ENCODE measurements at places on chromosomes 3 and 15.

- DNase-seq: peak; percentile 28
Measured at GRCh38 chr3:129441215-129441614, 1.2 kb downstream of the IFT122 start.

DNA sequence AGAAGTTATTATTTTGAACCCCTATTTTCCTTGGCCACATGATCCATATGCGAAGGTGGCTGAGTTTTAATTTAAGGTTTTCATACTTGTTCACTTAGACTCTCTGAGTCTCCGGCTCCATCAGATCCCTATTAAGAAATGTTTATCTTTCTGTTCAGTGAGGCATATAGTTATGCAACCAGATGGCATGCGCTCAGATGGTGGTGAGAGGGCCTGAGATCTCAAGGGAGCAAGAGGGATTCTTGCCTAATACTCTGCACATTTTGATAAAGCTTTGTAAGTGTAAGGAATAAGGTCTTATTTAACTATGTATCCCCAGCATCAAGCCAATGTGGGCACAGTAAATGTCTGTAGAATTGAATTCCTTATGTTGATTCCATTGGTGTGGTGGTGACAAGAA is 78.9 kb upstream of the DPH6 start:
- DNase-seq: no peak

DNA sequence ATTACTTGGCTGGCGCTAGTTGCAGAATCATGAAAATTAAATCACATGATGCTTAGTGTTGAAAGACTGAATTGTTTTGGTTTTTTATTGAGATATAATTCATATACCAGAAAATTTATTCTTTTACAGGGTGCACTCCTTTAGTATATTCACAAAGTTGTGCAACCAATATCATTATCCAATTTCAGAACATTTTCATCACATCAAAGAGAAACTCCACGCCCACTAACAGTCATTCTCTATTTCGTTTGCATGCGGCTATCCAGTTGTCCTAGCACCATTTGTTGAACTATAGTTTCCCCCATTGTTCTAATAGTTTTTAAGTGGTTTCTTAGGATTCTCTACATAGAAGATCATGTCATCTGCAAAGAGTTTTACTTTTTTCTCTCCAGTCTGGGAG is 3.7 kb downstream of the EHD4 start:
- no peak for DNase-seq

DNA sequence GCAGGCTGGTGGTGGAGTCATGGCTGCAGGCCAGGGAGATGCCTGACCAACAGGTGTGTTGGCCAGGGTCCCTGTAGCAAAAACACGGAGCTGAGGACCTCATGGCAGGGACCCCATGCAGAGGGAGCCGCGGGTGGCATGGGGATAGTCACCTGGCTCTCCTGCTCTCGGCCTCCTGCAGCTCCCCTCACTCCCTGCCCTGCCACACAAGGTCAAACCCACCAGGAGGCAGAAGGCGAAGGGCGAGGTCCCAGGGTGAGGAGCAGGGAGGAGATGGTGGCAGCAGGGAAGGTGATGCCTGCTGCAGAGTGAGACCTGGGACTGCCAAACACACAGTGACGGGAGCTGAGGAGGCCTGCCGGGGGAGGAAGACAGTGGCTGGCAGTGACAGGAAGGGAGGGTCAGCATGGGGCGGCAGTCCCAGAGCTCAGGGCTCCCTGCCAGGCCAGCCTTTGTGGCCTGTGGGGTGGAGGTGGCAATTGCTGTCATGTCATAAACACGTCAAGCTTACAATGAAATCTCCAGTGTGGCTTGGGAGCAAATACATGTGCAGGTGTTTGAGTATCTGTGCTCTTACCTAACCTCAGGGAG is 144.3 kb downstream of the TJP1 start:
- no peak for DNase-seq

- no peak for DNase-seq
Measured at GRCh38 chr15:82393671-82394070, 35.9 kb upstream of the GOLGA6L9 start.

DNA sequence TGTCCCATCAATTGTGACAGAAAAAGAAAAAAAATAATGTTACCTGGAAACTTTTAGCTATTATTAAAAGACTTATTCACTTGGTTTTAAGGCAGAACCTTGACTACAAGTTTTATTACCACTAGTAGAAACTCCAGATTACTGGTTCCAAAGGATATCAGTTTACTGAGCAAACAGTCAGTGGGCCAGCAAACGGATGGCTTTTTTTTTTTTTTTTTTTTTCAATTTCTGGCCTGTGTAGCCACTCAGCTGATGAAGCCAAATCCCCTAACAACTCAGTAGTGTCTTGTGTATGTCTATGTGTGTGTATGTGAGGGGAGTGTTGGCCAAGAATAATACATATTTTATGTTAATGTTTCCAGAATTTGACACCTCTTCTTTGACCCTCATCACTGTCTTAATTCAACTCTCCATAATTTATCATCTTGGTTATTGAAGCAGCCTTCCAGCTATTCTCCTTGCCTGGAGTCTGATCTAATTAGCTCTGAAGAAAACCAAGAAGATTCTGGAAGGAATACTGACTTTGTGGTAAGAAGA is 724.9 kb downstream of the NSUN3 start:
- no peak for DNase-seq

- no peak for DNase-seq
Measured at GRCh38 chr3:69784954-69785514, 45.8 kb downstream of the MITF start.

DNA sequence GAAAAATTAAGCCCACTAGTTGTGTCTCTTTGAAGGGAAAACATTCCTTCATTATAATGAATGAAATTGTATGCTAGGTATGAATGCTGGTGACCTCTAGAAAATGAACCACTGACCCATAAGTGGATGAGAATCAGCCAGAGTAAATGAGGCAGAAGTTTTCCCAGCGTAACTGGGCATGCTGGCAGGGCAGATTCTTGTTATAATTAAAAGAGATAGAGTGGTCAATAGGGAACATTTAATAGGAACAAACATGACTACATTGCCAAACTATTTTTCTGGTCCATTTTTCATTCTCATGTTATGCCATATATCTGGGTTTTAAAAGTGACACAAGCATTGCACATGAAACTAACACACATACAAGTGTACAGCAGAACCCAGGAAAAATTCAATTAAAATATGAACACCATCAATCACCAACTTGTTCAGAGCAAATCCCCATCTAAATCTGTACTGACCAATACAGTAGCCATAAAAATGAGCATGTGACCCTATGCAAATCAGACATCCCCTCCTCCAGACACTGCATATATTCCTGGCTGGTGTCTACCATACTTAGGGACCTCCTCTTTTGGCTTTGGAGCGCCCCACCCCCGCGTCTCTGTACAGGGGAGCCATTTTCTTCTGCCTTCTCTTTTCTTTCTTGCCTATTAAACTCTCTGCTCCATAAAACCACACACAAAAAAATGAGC is 4.0 kb downstream of the CLRN1 start:
- no peak for DNase-seq

GRCh38 chr15:67098768-67099282 is 33.4 kb downstream of the SMAD3 start:
- DNase-seq: no peak

- DNase-seq: no peak
Measured at GRCh38 chr3:32256206-32256605, 17.7 kb downstream of the CMTM8 start.

DNA sequence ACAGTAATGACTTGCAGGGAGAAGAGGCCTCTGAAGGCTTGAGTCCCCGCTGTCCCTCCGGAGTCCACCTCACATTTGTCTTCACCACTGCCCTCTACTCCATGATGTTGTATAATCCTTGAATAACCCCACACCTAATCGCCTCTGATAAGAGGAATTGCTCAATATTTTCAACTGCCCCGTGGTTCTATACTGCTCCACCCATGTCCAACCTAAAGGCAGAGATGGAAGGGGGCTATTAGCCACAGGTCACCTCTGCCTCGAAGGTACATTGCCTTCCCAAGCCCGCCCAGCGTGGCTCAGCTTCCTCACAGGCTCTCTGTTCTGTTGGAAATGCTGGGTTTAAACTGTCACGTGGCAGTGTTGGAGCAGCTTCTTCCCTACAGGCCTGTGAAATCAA is 12.4 kb downstream of the TLR9 start:
- DNase-seq: no peak

GRCh38 chr3:189516039-189516438 is 115.2 kb upstream of the TP63 start:
- DNase-seq: no peak

- DNase-seq: no peak
Measured at GRCh38 chr3:62939707-62940106, 64.5 kb upstream of the CADPS start.

- DNase-seq: no peak
Measured at GRCh38 chr15:101609742-101610610, 42.2 kb downstream of the TM2D3 start.

GRCh38 chr3:195760345-195761122 is 39.8 kb downstream of the MUC20 start:
- DNase-seq: no peak

Data from Kasumi-1 (cell line).